ENCODE measurements at places on chromosomes 5 and 9. TPM values are rescaled to one million over a fixed set of nuclear protein-coding genes. Genes with fewer than 3 reads are reported as not detected.

Gene DRD1
- total RNA-seq = 2.3 TPM

Gene C1QTNF3
- 52.4 TPM for total RNA-seq

Gene PCA3
- total RNA-seq = 0.50 TPM

Gene HAVCR1
- total RNA-seq = 0.11 TPM

Gene ZNF879
- 10.5 TPM for total RNA-seq

All from spinal cord (tissue), 10 donors.